Tongue (tissue), 3 donors: ENCODE measurements at places on chromosomes 12 and 14. TPM values are rescaled to one million over a fixed set of nuclear protein-coding genes. Genes with fewer than 3 reads are reported as not detected.

The BCL11B gene
- total RNA-seq: 5.7 TPM

The TSPAN19 gene
- not detected for total RNA-seq

The HAL gene
- 0.51 TPM for total RNA-seq

The GPR68 gene
- total RNA-seq: 2.9 TPM

The NRL gene
- total RNA-seq: 2.4 TPM

The BDKRB1 gene
- 1.8 TPM for total RNA-seq

The CLEC12A gene
- total RNA-seq: not detected

The OR4Q2 gene
- total RNA-seq: not detected

The POU6F1 gene
- total RNA-seq: 4.5 TPM

- DNase-seq: peak; percentile 16
Observed at GRCh38 chr14:94320243-94320642, 2.9 kb downstream of the SERPINA6 start.

DNA sequence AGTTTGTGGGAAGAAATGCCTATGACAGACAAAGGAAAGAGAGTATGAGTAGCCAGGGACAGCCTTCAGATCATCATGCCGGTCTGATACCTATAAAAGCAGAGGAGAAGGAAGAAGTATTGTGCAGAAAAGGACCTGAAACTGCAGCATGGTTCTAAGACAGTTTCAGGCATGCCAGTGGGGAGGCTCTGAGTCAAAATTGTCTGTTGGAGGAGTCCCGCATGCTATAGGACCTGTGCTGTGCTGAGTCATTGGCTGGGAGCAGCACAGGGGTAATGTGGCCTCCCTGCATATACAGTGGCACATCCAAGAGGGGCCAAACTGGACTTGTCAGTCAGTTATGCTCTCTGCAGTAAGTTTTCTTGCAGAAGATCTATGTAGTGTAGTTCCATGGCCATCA, 40.7 kb downstream of the NEUROD4 start:
- DNase-seq: no peak

DNA sequence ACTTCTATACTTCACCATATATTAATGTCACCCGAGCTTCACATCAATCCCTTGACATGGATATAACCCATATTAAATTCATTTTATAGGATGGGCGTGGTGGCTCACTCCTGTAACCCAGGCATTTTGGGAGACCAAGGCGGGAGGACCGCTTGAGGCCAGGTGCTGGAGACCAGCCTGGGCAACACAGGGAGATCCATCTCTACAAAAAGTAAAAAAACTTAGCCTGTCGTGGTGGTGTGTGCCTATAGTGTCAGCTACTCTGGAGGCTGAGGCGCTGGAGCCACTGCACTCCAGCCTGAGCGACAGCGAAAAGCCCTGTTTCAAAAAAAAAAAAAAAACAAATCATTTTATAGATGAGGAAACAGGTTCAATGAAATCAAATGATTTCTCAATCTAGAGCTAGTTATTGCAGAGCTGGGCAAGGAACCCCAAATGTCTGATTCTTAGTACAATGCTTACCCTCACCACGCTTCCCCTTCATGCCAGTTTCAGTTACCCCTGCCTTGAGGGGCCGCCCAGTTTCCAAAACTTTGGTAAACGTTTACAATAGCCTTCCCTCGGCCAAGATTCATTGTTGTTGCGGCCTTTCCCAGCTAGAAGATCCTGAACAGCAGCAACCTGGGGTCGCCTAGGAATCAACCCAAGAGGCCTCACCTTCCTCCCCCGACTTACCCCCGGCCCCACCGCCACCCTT, 751 bp downstream of the PSMB5 start:
- no peak for DNase-seq

GRCh38 chr14:24079491-24080141, 8.3 kb downstream of the CPNE6 start:
- DNase-seq: no peak

GRCh38 chr14:68104518-68104917, 284.9 kb downstream of the RAD51B start:
- no peak for DNase-seq

DNA sequence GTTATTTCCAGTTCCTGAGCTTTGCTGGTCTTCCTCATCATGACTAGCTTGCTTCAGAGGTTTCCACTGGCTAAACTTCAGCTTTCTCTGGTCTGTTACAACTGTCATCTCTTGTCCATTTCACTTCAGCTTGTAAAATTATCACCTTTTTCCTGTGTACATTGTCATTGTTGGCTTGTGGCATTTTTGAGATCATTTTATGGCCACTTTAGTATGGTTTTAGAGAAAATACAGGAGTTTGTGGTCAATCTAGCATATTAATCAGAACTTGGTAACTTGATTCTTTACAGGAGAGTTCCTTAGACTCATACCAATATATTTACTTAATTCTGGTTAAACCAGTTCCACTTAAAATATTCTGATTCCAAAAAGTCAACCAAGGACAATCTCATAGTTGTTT, 235.9 kb upstream of the KITLG start:
- DNase-seq: no peak

DNA sequence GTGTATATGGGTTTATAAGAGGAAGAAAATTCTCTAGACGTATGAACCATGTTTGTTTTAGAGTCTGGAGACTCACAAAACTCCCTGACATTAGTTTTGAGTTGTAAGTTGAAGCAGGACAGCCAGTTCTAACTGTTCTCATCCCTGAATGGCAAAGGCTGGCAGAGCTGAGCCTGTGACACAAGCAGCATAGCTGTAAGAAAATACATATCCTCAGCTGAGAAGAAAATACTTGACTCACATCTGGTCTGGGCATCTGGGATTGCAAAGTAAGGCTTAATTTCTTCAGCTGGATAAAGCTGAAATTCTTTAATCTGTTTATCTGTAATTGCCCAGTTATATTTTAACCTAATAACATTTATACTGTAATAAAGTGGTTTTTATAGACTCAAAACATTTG, 156.3 kb downstream of the PELI2 start:
- DNase-seq: peak; percentile 41

- DNase-seq: no peak
Observed at GRCh38 chr14:29370024-29370423, 557.6 kb downstream of the PRKD1 start.

GRCh38 chr12:6550294-6551062, 5.4 kb downstream of the IFFO1 start:
- no peak for DNase-seq

DNA sequence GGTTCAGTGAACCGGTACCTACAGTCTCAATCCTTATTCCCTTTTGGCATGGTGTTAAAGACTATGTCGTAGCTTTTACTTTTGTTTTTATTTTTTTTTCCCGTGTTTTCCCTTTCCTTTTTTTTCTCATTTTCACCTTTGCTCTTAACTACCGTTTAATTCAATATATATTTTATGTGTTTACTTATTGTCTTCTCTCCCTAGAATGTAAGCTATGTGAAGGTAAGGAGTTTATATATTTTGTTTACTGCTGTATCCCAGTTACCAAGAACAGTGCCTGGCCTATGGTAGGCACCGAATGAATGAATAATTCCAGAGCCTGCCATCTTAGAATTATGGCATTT, 261 bp upstream of the MLH3 start:
- no peak for DNase-seq

DNA sequence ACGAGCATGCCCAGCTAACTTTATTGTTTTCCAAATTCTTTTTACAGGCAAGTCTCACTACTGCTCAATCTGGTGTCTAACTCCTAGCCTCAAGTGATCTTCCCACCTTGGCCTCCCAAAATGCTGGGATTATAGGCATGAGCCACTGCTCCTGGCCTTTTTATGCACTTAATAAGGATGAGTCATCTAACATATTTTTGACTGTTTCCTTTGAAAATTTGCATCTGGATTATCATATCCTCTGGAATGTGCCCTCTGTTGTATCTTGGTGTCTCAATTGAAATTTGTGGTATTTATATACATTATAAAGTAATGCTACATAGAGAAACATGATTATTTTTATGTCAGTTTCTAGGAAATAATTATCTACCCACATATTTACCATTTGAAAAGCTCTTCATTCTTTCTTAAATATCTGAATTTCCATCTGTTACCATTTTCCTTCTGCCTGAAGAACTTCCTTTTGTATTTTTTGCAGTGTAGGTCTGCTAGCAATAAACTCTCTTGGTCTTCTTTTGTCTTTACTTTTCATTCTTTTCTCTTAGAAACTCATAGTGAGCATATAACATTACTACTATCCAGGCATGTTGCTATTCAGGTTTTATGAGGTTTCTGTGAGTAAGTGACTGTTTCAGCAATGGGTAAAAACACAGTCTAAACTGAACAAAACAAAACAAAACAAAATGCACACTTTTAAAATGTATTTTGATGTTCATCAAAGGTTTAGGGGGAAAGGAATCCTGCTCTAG, 52.8 kb upstream of the CNOT2 start:
- no peak for DNase-seq

DNA sequence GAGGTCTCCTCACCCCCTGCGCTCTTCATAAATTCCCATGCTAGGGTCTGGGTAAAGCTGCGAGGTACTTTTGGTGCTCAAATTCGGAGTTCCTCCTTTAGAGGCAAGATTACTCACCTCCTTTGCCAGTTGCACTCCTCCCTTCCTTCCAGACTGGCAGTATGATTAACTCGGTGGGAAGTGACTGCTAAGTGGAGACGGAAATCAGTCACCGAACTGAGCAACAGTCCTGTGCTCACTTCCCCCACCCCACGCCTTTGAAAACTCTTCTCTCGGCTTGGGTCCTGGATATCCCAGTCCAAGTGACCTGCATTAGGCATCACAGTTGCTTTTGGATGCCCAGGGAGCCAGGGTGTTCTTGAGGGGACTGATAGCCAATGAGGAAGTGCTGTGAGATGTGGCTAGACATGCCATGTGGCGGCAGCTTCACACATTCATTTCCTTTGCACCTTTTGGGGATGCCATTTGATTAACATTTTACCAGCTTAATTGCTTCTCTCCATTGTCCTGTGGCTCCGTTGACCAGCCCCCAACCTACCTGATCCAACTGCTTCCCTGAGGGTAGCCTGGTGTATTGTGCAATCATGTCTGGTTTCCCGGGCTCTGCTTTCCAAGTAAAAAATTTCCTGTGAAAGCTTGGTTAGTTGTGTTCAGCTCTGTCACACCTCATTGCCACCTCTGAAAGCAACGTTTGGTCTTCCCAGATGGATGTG, 840 bp downstream of the PNP start:
- peak; percentile 26 for DNase-seq

- no peak for DNase-seq
Observed at GRCh38 chr14:100358396-100358795, 35.3 kb downstream of the SLC25A47 start.

DNA sequence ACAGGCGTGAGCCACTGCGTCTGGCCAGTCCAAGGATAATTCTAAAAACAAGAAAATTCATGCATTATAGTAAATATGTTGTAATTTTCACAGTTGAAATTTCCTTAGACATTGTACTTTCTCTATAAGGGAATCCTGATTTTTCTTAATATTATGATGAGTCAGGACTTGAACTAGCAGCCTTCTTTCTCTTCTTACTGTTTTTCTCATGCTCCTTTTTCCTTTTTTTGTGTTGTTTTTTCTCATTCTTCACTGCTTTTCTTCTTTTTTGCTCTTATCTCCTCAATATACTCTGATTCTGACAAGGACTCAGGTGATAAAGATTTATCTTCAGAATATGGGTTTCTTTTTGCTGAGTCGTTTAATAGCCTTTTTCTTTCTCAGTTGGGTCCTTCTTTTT, 117.7 kb downstream of the LMNTD1 start:
- no peak for DNase-seq
